ENCODE measurements at places on chromosomes 7 and 10.

- H3K36me3 ChIP-seq: peaks cover 21% of the 10 kb centered on the region
- no peak overlapping the region for H3K27ac ChIP-seq
- H3K4me1 ChIP-seq: no peaks in the 10 kb centered on the region
- no peak overlapping the region for H3K4me3 ChIP-seq
- no peaks in the 10 kb centered on the region for H3K27me3 ChIP-seq
Observed at GRCh38 chr10:49465736-49466135, 69.8 kb upstream of the DRGX start.

DNA sequence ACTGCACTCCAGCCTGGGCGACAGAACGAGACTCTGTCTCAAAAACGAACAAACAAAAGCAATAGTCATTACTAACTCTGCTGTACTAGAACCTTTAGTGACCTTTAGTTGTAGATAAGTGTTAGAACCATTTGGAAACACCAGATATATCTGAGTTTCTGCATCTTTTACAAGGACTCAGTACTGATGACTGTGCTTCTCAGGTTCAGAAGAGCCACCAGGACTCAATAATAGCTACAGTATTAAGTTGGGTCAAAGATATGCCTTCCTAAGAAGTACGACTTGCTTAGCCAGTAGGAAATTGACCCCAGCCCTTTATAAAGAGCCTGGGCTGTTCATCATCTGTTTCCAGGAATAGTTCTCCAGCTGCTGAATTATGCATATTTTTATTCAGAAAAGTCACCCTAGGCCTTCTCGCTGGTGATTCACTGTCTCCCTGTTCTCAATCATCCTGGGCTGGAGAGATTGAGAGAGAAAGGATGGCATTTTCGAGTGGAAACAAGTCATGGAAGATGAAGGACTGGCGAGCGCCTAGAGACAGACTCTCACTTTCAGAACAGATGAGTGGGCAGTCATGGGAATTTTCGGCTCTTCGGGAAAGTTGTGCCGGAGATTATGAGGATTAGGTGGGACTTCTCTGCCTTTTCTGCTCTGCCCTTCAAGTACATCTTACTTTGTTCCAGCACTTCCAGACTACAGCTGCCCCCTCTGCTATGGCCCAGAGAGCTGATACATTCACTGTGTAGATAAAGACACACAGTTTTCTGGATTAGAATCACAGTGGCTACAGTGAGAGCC lies 316.1 kb downstream of the CCDC3 start:
- no peaks in the 10 kb centered on the region for H3K36me3 ChIP-seq
- peaks cover 1% of the 10 kb centered on the region for H3K27me3 ChIP-seq
- peaks cover 5% of the 10 kb centered on the region for H3K4me1 ChIP-seq
- no peak for DNase-seq
- H3K4me3 ChIP-seq: no peak overlapping the region

DNA sequence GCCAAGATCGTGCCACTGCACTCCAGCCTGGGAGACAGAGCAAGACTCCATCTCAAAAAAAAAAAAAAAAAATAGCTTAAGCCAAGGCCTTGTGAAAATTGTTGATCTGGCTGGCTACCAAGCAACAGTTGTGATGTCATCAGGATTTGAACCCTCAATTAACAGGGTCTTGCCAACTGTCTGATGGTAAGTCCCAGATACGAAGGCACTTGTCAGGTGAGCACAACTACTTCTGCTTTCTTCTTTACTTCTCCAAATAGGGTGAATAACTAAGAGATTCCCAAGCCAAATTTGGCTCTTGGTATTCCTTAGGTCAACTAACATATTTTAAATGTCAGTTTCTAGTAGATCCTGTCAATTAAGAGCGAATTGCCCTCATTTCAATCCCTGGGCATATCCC lies 47.4 kb downstream of the ANKRD61 start:
- H3K36me3 ChIP-seq: no peaks in the 10 kb centered on the region
- H3K27me3 ChIP-seq: no peaks in the 10 kb centered on the region
- no peak overlapping the region for H3K4me3 ChIP-seq
- peaks cover 5% of the 10 kb centered on the region for H3K4me1 ChIP-seq
- no peak overlapping the region for H3K27ac ChIP-seq

- no peak overlapping the region for H3K27ac ChIP-seq
- no peak for DNase-seq
- no peaks in the 10 kb centered on the region for H3K36me3 ChIP-seq
- peaks cover 6% of the 10 kb centered on the region for H3K27me3 ChIP-seq
Observed at GRCh38 chr7:106356-106755, 86.0 kb upstream of the FAM20C start.

GRCh38 chr7:140080919-140081318 lies 18.2 kb upstream of the PARP12 start:
- peaks cover 16% of the 10 kb centered on the region for H3K4me1 ChIP-seq
- H3K36me3 ChIP-seq: peaks cover under 1% of the 10 kb centered on the region
- no peak overlapping the region for H3K4me3 ChIP-seq
- DNase-seq: no peak
- H3K27ac ChIP-seq: no peak overlapping the region
- H3K27me3 ChIP-seq: peaks cover 6% of the 10 kb centered on the region

GRCh38 chr7:150428671-150429451 lies 21.6 kb upstream of the GIMAP8 start:
- H3K4me3 ChIP-seq: no peak overlapping the region
- no peaks in the 10 kb centered on the region for H3K36me3 ChIP-seq
- H3K4me1 ChIP-seq: peaks cover 20% of the 10 kb centered on the region
- peak overlapping the region; percentile 17 for H3K27ac ChIP-seq
- H3K27me3 ChIP-seq: no peaks in the 10 kb centered on the region
- DNase-seq: peak; percentile 67

- no peaks in the 10 kb centered on the region for H3K27me3 ChIP-seq
- H3K4me3 ChIP-seq: peak overlapping the region; percentile 92
- peak; percentile 92 for DNase-seq
- peaks cover 33% of the 10 kb centered on the region for H3K4me1 ChIP-seq
Observed at GRCh38 chr10:119206603-119207365, 587 bp upstream of the GRK5 start.

DNA sequence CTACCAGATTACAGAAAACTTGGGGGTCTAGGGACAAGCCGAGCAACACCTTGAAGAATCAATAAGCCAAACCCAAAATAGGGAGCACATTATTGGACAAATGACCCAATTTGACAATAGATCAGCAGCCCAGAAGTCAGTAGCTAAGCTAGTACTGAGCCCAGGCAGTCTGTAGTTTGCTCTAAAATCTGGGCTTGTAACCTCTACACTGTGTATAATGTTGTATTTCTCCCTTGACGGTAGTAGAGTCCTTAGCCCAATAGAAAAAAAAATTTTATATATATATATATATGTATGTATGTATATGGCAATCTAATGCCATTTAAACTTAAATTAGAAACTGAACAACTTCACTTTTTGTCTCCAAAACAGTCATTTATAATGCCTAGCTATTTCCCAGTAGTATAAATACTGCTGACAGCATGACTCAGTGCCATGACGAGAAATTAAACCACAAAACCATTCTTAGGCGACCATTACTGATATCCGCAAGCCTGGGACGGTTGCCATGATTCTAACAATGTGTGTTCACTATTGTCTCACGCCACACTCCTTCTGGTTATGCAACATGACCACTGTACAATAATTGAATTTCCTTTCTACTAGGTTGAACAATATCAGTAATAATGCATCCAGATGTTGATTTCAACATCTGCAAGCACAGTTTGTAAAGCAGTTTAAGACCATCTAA lies 110.5 kb downstream of the IPMK start:
- H3K4me1 ChIP-seq: no peaks in the 10 kb centered on the region
- peaks cover 10% of the 10 kb centered on the region for H3K27me3 ChIP-seq
- no peak overlapping the region for H3K4me3 ChIP-seq
- H3K27ac ChIP-seq: no peak overlapping the region
- no peaks in the 10 kb centered on the region for H3K36me3 ChIP-seq

- H3K36me3 ChIP-seq: no peaks in the 10 kb centered on the region
- H3K27me3 ChIP-seq: no peaks in the 10 kb centered on the region
- H3K4me1 ChIP-seq: no peaks in the 10 kb centered on the region
- H3K27ac ChIP-seq: no peak overlapping the region
Observed at GRCh38 chr7:89772276-89772675, 382.0 kb upstream of the STEAP1 start.

- peaks cover 32% of the 10 kb centered on the region for H3K36me3 ChIP-seq
- no peak for DNase-seq
- no peak overlapping the region for H3K4me3 ChIP-seq
- H3K4me1 ChIP-seq: peaks cover 23% of the 10 kb centered on the region
- no peak overlapping the region for H3K27ac ChIP-seq
Observed at GRCh38 chr7:77685233-77685632, 11.0 kb upstream of the RSBN1L start.

GRCh38 chr7:127927348-127927696 lies 103.9 kb downstream of the LRRC4 start:
- no peak overlapping the region for H3K27ac ChIP-seq
- H3K4me3 ChIP-seq: no peak overlapping the region
- peaks cover 37% of the 10 kb centered on the region for H3K36me3 ChIP-seq
- H3K27me3 ChIP-seq: no peaks in the 10 kb centered on the region
- no peak for DNase-seq

GRCh38 chr7:141142058-141142457 lies 68.2 kb downstream of the TMEM178B start:
- no peak for DNase-seq
- H3K4me1 ChIP-seq: no peaks in the 10 kb centered on the region
- no peak overlapping the region for H3K4me3 ChIP-seq
- peaks cover 1% of the 10 kb centered on the region for H3K27me3 ChIP-seq
- no peak overlapping the region for H3K27ac ChIP-seq

GRCh38 chr7:45324683-45325237 lies 167.2 kb downstream of the RAMP3 start:
- H3K27me3 ChIP-seq: peaks cover 2% of the 10 kb centered on the region
- no peak overlapping the region for H3K27ac ChIP-seq
- no peaks in the 10 kb centered on the region for H3K4me1 ChIP-seq
- H3K4me3 ChIP-seq: no peak overlapping the region
- no peaks in the 10 kb centered on the region for H3K36me3 ChIP-seq
- DNase-seq: no peak

All from activated CD4-positive, alpha-beta T cell treated with anti-CD3 and anti-CD28 coated beads, Interleukin-2, amount 10 ng/mL, durations not matched to agents 24 days and 14 days (primary cell).